ENCODE measurements at places on chromosomes 7 and 10.

DNA sequence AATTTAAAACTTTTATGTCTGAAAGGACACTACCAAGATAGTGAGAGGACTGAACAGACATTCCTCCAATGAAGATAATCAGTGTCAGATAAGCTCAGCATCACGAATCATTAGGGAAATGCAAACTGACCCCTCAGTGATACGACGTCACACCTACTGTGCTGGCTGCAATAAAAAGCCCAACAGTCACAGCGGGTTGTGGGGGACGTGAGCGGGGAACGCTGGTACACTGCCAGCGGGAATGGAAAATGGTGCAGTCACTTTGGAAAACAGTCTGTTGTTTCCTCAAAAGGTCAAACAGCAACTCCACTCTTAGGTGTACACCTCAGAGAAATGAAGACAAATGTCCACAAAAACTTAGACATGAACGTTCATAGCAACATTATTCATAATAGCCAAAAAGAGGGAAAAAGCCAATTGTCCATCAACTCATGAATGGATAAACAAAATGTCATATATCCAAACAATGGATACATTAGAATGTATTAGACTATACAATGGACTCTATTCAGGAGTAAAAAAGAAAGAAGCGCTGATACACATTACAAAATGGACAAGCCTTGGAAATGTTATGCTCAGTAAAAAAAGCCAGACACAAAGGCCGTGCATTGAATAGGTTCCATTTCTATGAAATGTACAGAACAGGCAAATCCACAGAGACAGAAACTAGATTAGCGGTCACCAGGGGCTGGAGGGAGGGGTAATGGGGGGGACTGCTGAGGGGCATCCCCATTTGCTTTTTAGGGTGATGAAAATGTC lies 2.4 kb upstream of the ECHS1 start:
- DNase-seq, result no peak

DNA sequence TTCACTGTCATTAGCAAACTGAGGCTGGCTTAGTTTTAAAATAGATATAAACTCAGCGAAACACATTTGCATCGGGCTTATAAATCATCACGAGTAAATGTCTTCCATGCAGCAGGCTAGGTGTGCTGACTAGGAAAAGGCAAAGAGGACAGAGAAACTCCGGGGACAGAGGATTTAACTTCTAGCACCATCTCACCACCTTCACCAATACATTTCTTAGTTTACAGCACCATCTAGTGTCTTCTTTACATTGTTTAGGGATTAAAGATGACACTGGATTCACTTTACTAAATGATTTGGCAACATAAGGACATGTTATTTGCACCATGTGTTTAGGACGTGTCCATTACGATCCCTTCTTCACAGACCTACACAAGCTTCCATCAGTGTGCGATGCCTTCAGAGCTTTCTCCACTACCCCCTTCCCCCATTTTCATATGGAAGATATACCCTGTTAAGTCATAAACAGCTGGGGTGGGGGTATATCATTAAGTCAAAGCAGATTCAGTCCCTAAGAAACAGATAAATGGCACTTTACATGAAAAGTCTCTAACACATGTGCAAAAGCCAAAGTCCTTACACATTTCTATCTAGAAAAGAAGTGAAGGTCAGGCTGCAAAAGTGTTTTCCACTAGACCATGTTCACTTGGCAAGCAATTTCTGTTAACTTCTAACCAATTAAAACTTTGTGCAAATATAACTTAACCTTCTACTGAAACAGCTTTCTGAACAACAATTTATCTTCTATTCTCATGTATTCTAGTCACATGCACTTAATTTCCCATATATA lies 103.3 kb downstream of the GRB10 start:
- no peak for DNase-seq

DNA sequence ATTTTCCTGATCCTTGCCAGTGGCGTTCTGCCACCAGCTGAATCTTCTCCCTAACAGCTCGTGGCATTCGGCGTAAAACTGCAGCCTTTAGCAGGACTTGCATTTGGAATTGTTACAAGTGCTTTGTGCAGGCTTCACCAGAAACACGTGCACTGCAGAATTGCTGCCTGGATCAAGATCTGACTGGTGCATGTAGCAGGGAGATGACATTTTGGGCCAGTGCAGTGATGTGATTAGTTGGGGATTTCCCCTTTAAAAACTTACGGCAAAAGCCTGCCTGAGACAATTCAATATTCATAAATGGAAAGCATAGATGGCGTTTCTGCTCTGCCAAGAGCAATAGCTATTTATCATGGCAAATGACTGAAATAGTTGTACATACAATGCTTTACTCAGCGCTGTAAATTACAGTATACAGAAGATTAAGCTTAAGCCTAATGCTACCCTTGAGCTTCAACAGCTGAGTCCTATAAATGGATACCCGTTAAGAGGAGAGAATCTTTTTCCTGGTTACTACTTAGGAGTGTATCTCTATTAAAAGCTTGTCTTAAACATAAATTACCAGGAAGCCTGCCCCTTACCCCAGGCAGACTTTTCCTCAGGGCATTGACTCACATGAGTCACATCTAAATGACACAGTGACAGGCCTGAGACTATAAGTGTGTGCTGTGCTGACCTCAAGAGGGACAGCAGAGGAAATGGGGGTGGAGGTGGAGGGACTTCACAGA lies 106.3 kb downstream of the ATXN7L1 start:
- DNase-seq, result no peak

DNA sequence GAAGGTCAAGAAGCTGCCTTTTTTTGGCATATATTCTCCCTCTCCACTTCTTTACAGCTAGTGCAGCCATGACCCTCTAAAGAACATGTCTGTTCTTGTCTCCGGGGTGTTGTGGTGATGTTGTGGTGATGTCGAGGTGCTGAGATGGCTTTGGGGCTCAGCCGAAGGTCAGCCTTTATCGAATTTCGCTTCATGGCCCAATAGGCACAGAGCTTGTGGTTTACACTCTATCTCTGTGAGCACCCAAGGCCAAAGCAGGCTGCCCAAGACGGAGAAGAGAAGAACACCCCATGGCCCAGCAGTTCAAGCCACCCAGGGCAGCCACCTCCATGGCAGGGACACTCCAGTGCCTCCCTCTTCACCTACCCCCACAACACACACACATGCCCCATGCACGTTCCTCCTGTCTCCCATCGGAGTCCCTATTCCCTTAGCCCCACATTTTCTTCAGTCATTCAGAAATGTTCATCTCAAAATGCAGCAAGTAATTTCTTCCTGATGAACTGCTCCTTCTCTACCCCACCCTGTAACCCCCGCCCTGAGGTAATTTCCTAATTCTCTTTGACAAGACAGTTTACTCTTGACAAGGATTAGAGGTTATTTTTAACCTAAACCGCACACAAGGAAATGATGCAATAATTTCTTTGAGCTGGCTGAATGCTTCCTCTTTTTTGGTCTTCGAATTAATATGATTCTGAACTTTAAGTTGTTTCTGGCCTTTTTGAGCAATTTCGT lies 18.6 kb upstream of the ADRB1 start:
- DNase-seq, result no peak

DNA sequence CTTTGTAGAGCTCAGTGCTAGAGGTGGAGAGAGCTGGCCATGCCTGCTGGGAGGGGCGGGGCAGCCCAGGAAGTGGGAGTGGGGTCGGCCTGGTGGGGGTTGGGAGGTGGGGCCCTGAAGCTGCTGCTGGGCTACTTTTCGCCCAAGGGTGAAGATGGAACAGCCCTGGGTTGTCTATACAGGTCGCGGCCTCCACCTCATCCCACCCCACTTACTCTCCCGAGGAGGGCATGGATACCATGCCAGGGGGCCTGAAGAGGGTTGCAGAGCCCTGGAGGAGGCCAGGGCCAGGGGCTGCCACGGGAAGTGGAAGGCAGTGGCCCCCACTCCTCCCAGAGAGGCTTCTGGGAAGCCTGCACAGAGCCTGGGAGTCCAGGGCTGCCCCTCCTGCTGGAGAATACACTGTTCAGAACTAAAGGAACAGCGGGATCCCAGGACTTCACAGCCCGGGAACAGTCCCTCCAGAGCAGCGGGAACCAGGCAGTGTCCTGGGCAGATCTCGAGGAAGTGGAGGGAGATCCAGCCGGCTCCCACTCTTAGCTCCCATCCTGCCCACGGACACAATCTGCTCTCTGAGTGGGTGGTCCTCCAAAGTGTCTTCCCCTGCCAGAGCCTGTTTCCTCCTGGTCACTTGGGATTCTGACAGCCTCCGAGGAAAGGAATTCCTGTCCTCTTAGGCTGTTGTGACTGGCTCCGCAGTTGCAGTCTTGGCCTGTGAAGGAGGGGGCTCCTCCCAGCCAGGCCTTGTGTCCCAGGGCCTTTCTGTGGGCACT lies 23.5 kb downstream of the MAT1A start:
- DNase-seq, result no peak

DNA sequence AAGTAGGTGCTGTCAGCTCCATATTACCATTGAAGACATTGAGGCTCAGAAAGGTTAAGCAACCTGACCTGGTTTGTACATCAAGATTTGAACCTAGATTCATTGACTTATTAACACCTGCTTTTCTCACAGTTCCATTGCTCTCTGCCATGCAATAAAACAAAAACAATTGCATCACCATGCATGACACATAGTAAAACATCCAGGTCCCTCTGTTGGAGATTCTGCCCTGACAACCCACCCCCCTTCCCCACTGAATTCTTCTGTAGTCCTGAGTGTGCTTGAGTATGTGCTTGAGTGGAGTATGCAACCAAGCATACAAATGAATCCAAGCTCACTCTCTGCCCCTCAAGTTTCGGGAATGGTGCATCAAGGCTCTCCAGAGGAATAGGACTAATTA lies 6.0 kb upstream of the LMBR1 start:
- DNase-seq, result no peak

DNA sequence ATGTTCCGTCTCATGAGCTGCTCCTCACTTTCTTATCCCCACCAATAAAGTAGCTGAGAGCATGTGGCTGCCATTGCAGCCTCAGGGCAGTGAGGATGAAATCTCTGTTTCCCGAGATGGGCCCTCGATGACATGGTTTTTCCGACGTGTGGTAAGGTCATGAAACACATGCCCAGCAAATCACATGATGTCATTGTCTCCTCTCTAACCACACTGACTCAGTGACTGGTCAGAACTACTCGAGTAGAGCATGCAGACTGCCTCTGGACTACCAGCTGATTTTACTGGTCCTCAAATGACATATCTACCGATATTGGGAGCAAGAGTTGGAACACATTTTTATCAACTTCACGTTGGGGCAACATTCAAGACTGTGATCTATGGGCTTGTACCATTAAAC lies 786.1 kb downstream of the CNTNAP2 start:
- DNase-seq, result no peak

- DNase-seq, result no peak
Measured at GRCh38 chr7:150964593-150965111, 13.5 kb downstream of the KCNH2 start.

GRCh38 chr7:150341263-150342120 lies at the start of gene RARRES2:
RARRES2 (minus strand) TSS chr7:150341629; CDS start chr7:150340609, 1,020 bp downstream.
- DNase-seq, result no peak

DNA sequence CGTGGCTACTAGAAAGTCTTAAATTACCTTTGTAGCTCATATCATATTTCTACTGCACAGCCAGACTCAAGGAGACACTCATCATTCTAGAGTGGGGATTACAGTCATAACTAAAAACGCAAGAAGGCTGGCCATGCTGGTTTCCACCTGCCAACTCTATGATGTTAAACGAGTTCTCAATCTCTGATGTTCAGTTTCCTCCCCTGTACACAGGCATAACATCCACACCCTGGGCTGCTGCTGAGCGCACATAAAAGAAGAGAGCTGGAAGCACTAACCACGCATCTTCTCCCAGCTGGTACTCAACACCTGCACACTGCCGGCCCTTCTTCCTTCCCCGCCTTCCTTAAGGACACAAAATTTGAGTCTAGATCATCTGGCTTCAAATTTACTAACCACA lies 60.5 kb downstream of the SORBS1 start:
- no peak for DNase-seq

- peak; percentile 27 for DNase-seq
Measured at GRCh38 chr7:5478568-5479430, 55.2 kb upstream of the TNRC18 start.

DNA sequence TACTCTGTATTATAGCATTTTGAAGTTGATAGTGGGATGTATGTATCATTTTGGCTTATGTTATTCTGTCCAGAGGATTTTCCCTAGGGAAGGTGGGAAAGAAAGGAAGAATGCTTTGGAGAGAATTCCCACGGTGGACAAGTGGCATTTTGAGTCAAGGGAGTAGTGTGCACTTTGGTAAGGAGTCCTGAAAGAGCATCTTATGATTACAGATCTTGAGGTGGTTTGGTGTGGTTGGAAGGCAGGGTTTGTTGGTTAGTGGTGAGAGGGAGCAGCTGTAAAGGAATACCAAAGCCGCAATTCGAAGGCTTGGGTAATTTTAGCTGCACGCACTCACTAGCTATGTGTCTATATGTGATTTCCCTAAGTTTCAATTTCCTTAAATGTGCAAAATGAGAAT lies 16.1 kb downstream of the CCSER2 start:
- DNase-seq, result no peak

- no peak for DNase-seq
Measured at GRCh38 chr10:1434912-1435692, 302.2 kb downstream of the ADARB2 start.

- no peak for DNase-seq
Measured at GRCh38 chr10:48684792-48685623, at the start of gene WDFY4. WDFY4 (plus strand) TSS chr10:48684873; CDS start chr10:48709733, 24,860 bp downstream.

- DNase-seq, result no peak
Measured at GRCh38 chr10:110730345-110731050, 86.4 kb downstream of the RBM20 start.

DNA sequence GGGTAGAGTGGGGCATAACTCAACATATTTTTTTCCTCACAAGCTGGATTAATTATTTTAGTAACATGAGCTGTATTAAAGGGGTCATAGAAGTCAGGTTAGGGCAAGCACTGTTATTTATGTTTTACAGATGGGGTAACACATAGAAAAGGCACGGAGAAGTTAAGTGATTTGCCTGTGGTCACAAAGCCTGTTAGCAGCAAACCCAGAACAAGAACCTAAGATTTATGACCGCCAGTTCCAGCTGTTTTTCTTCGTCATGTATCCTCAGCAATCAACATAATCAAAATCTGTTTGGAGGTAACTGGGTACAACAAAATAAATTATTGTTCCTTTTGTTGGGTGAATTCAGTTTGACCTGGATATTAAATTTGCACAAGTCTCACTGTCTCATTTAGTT lies 57.2 kb upstream of the BET1 start:
- no peak for DNase-seq

- DNase-seq, result no peak
Measured at GRCh38 chr10:77081481-77081891, 556.1 kb downstream of the KCNMA1 start.

DNA sequence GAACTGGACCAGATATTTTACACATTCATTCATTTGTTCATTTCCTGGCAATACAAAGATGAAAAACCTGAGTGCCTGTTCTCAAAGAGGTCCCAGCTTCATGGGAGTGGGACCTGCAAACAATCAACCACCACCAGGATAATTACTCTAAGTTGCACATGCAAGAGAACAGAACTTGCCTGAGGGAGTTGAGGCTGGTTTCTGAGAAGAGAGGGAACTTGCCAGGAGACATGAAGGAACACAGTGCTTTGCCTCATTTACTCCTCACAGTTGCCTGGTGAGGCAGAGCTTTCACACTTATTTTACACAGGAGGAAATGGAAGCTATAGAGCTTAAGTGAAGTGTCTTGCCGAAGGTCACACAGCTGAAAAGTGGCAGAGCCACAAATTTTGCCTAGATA lies 170.1 kb downstream of the SORCS3 start:
- no peak for DNase-seq

- peak; percentile 31 for DNase-seq
Measured at GRCh38 chr7:157434231-157434630, 97.4 kb downstream of the DNAJB6 start.

GRCh38 chr10:43234471-43235041 lies 32.3 kb downstream of the RASGEF1A start:
- peak; percentile 26 for DNase-seq

All from dorsolateral prefrontal cortex (tissue), 122 donors.